ENCODE measurements at places on chromosomes 4 and X.

DNA sequence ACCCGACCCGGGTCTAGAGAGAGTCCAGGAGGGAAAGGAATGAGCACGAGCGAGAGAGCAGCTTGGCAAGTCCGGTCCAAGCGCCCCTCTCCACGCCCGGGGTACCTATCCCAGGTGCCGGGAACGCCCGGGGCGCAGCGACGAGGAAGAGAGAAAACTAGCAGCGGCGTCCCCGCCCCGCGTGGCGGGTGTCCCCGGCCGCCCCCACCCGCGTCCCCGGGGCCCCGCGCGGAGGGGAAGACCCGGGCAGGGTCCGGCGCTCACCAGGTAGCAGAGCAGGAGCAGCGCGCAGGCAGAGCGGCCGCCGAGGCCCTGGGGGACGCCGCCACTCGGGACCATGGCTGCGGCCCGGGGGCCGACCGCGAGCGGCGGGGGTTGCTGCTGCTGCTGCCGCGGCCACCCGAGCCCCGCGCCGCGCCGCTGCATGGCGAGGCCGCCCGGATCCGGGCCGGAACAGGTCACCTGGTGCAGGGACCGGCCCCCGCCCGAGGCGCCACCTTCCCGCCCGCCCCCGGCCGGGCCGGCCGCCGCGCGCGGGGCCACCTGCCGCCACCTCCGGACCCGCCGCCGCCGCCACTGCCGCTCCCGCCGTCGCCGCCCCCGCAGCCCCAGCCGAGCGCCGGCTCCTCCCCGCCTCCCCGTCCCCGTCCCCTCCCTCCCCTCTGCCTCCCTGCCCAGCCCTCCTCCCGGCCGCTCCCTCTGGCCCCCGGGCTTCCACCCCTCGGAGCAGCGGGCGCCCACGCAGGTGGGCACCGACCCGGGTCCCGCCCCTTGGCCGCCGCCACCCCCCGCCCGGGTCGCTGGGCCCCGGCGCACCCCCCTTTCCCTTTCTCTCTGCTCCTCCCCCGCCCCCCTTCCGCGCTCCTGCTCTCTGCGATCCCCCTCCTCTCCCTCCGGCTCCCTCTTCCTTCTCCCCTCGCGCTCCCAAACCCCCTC lies at the start of gene SEL1L3:
TSS of gene SEL1L3 (minus strand) at position 578 of the 936 bp plus-strand sequence. CDS start at position 426, 152 bp downstream.
- peak; percentile 51 for DNase-seq

GRCh38 chrX:71991164-71991563 lies 80.5 kb downstream of the NHSL2 start:
- no peak for DNase-seq

DNA sequence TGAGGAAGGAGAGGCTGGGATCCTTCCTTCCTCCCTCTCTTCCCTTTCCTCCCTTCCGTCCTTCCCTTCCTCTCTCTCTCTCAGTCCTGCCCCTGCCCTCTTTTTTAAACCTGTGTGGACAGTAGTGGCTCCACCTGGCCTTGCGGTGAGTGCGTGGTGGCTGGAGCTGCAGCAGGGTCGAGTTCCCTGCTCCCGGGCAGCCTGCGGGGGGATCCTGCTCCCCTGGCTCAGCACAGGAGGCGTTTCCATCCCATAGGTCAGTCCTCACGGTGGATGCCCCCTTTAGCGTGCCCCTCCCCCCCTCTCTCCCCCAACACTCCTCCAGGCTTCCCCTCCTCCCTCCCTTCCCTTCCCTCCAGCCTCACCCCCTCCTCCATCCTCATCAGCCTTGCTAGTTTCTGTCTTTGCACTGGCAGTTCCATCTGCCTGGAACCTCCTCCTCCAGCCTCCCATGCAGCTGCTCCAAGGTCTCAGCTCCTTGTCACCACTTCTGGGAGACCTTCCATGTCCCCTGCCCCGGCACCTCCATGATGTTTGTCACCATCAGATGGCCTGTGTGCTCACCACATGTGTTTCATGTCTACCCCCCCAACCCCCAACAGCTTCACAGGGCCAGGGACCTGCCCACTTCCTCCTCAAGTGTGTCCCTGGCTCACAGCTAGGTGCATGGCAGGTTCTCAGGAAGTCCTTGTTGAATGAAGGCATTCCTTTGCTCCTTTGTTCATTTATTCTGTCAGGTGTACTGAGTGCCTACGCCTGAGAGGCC lies 68.4 kb downstream of the PSAPL1 start:
- DNase-seq = no peak

GRCh38 chr4:37748485-37748884 lies 62.3 kb upstream of the RELL1 start:
- DNase-seq = no peak

GRCh38 chrX:69218407-69218997 lies 53.2 kb upstream of the PJA1 start:
- DNase-seq = no peak

DNA sequence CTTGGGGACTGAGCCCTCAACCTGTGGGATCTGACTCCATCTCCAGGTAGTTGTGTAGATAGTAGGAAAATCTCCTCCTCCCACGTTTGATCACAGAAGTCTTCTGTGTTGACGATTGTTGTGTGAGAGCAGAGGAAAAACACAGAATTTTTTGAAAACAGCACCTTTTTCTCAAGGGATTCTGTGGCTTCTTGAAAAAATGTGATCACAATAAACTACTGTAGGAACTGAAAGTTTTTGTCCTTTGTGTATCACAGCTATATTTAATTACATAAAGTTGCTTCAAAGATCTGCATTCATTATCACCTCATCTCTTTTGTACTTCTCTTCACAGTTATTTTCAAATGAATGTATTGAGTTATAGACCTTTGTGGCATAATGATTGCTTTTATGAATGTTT lies 85.1 kb downstream of the AFF1 start:
- DNase-seq = no peak

DNA sequence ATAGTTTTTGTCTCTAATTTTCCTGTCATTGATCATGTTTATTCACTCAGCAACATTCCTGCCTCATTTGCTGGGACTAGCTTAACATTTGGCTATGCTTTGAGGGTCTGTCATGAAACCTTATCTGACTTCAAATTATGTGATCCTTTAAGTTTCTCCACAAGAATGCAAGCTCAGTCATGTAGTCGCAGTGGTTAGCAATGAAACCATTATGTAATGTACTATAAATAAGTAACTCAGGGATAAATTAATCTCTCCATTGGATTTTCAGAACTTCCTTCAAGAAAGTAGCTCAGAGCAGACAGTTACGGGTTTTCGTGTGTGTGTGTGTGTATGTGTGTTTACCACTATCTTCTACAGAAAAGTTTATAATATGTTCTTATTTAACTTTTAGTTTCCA lies 993.6 kb downstream of the ADGRL3 start:
- DNase-seq = no peak

DNA sequence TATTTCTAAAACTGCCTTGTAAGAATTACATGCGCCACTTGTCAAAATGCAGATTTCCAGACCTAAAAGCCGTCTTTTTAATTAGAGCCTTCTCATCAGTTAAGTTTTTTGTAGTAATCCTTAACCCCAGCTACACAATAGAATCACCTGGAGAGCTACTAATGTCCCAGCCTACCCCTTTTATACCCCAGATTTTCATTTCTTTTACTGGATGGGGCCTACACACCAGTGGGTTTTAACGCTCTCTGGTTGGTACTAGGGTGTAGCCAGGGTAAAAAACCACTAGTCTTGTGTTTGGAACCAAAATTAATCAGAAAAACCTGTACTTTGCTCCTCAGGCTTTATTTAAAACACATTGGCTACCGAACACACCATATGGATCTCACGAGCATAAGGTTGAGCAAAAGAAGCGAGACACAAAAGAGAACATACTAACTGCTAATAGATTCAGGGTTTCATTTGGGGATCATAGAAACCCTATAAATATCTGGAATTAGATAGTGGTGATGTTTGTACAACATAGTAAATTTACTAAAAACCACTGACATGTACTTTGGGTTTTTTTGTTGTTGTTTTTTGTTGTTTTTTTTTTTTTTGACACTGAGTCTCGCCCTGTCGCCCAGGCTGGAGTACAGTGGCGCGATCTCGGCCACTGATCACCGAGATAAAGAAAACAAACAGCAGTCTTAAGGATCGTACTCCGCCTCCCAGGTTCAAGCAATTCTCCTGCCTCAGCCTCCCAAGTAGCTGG lies 30.6 kb downstream of the BBS12 start:
- no peak for DNase-seq

DNA sequence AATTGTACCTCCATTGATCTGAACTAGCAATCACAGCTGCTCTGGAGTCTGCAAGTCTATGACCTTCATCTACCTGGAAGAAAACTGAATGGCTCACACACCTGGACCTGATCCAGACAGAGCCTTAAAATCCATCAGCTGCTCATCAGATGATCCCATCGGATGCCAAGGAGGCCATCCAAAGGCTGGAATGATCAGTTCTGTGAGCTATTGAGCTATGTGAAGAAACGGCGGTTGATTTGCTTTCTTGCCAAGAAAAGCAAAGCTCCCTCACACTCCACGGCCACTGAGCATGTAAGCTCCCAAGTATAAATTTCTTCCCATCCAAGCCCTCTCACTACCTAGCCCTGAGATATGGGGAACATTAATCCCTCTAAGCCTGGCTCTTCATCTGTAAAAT lies 63.1 kb downstream of the RELL1 start:
- no peak for DNase-seq

DNA sequence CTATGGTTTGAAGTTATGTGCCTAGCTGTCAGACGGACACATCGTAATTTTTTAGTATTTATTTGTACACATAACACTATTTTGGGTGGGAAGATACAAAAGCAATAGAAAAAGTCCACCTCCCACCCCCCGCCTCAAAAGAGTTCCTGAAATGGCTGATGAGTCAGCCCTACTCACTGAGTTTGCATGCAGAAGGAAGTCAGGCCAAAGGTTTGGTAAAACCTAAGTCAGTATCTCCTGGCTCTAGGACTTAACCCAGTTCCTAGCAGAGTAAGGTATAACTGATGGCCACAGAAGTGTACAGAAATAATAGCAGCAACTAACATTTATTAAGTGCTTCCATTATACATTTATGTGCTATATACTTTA lies 2.9 kb upstream of the KLHL2 start:
- no peak for DNase-seq

GRCh38 chr4:121228848-121229247 lies 64.7 kb upstream of the TNIP3 start:
- DNase-seq = no peak

GRCh38 chrX:95703696-95704095 lies 980.9 kb upstream of the DIAPH2 start:
- no peak for DNase-seq

DNA sequence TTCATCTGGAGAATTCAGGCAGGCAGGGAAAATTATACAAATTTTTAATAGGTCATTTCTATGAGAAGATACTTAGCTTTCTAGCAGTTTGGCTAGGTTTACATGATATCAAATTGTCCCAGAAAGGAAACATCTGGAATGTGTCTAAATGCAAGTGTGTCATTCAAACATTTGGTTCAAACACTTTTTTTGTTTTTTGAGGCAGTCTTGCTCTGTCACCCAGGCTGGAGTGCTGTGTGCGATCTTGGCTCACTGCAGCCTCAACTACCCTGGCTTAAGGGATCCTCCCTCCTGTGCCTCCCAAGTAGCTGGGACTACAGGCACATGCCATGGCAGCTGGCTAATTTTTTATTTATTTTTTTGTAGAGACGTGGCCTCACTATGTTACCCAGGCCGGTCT lies 31.6 kb downstream of the SPARCL1 start:
- no peak for DNase-seq

GRCh38 chrX:97619499-97619898 lies 735.8 kb downstream of the RPA4 start:
- DNase-seq = no peak

- no peak for DNase-seq
These were observed 29.9 kb downstream of the XG start for GRCh38 chrX:2781698-2782097.

- DNase-seq = peak; percentile 22
These were observed 28.4 kb downstream of the PDHA1 start for GRCh38 chrX:19372170-19372546.

GRCh38 chr4:151854731-151855130 lies 93.9 kb upstream of the GATB start:
- DNase-seq = no peak

GRCh38 chr4:70874268-70875156 lies 27.7 kb upstream of the MOB1B start:
- no peak for DNase-seq

GRCh38 chr4:145295547-145295946 lies 115.2 kb upstream of the OTUD4 start:
- DNase-seq = no peak

DNA sequence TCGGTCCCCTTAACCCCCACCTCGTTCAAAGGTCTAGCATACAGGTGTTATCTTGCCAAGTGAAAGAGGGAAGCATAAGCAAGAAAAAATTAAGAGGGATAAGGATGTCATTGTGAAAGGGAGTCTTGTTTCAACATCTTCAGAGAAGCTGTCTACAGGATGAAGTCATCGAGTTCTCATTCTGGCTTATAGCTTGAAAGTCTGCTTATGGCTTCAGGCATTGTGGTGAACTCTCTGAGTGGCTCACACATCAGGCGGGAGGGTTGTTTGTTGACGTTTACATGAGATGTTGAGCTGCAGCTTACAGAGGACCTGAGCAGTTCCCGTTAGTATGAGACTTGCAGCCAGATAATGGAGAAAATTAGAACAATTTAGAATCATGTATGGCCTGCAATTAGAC lies 16.6 kb downstream of the MAGEA9B start:
- DNase-seq = no peak

DNA sequence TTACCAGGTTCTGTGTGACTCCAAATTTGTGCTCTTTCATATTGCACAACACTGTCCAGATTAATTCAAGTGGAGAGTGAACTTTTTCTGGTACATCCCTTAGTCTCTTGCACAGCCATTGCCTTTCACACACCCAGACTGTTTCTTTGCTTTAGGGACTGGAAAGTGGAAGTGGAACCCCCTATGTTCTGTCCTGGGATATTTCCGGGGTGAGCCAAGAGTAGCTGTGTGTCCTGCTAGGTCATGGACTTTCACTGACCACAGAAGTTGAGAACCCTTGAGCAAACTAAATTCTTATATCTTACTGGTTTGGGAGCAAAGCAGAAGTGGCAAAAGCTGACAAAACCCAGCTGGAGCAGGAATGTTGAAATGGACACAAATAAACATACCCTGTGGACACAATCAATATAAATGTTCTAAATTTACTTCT lies 10.3 kb upstream of the VSIG4 start:
- DNase-seq = no peak

- DNase-seq = no peak
These were observed 461 bp upstream of the SLC9A6 start for GRCh38 chrX:135984791-135985156.

GRCh38 chr4:110154582-110154981 lies 43.8 kb downstream of the ELOVL6 start:
- no peak for DNase-seq

GRCh38 chr4:15945516-15945915 lies 7.0 kb upstream of the FGFBP1 start:
- no peak for DNase-seq

DNA sequence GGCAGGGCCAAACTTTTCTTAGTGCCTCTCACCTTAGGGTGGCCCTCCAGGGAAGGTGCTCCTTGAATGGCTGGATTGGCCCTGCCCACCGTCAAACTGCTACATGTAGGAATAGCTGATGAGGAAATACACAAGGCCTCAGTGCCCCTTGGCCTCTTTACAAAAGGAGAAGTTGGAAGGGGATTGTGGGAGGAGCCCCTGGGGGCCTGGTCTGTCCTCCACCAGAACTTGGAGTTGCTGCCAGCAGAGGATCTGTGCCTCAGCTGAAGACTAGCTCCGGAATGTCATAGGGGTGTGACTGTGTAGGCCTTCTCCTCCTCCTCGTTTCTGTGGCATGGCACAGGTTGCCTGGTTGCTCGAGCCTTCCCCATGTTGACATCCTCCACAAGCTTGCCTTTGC lies 142.7 kb downstream of the AMMECR1 start:
- no peak for DNase-seq

- no peak for DNase-seq
These were observed 36.7 kb upstream of the ARHGAP6 start for GRCh38 chrX:11702420-11702819.
